ENCODE measurements at places on chromosomes 11 and 22. TPM values are rescaled to one million over a fixed set of nuclear protein-coding genes. Genes with fewer than 3 reads are reported as not detected.

Gene MS4A4A
- total RNA-seq = 0.95 TPM

DNA sequence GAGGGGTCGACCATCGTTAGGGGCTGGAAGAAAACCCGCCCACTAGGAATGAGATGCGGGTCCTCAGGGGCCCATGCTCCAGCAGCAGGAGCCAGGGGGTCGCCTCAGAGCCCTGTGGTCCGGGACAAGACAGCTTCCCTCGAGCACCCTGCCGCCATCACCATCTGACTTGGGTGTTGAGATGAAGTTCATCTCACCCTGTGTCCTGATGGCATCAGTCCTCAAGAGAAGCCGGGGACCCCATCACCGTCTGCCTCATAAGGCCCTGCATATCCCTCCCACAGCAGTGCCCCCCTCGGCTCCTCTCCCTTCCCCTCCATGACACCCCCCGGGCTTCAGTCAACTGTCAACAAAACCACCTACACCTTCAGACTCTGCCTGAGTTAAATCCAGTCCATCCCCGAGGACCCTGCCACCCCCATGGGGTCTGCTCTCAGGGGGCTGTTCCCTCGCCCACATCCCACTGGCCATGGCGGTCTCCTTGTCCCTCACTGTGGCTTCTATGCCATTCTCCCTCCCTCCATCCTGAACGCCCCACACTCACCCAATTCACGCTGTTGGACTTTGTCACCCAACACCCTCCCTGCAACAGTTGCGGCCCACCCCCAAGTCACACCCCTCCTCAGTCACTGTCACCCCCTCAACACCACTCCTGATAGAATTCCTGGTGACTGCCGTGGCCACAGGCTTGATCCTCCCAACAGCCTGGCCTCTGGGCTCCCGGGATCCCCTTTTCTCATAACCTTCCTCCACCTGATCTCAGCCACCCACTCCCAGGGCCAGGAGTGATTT is 87.7 kb upstream of the RTL6 start:
- no peaks in the 10 kb centered on the region for H3K4me1 ChIP-seq
- H3K4me3 ChIP-seq = no peak overlapping the region
- no peaks in the 10 kb centered on the region for H3K36me3 ChIP-seq

- no peaks in the 10 kb centered on the region for H3K36me3 ChIP-seq
- no peaks in the 10 kb centered on the region for H3K4me1 ChIP-seq
- DNase-seq = no peak
- no peak overlapping the region for H3K4me3 ChIP-seq
- H3K27ac ChIP-seq = no peak overlapping the region
Measured at GRCh38 chr11:110564676-110565356, 135.1 kb downstream of the FDX1 start.

DNA sequence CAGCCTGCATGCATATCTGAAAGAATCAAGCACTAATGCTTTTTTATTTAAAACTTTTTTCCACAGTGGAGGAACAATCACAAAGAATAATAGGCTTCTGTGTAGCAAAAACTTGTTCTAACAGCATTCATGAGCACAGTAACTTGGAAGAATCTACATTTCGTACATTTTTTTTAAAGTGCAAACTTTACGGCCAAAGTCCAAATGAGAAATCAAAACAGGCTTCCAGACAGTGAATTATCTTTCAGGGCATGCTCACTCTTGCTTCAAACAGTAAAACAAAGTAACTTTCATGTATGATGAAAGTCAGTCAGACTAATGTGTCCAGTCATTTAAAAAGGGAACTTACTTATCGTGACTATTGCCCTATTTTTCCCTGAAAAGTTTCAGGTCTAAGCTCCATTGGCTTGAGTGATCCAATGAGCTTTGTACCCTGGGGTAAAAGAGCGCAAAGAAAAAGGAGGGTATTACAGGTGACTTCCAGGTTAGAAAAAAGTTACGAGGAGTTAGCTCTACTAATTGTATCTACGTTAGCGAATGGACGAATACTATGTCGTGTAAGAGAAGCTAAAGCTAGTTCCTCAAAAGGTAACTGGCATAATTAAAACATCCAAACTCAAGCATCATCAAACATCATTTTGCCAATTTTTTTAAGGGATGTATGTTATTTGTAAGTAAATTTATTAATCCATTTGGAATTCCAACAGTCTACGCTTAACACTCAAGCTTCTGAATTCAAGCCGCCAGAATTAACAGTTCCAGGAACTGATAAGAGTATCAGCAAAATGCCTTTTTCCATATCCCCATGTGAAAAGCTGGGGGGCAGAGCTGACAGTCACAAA is 1.7 kb downstream of the PICALM start:
- peak overlapping the region; percentile 82 for H3K4me3 ChIP-seq
- no peaks in the 10 kb centered on the region for H3K36me3 ChIP-seq
- H3K27me3 ChIP-seq = no peaks in the 10 kb centered on the region
- H3K4me1 ChIP-seq = peaks cover 23% of the 10 kb centered on the region
- no peak for DNase-seq
- peak overlapping the region; percentile 89 for H3K27ac ChIP-seq

DNA sequence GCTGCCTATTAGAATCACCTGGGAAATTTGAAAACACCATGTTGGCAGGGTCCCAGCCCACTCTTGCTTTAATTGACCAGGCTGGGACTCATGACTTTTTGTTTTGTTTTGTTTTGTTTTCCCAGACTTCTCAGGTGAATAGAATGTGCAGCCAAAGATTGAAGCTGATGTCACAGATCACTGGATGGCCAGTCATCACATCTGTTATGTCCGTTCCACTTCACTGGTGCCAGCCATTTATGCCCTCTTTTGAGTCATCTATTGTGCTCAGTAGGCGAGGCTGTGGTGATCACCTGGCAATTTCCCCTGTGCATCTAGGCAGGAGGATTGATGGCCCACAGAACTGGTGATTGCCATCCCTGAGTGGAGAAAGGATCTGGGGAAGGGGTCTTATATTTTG is 297.3 kb downstream of the INSC start:
- no peaks in the 10 kb centered on the region for H3K4me1 ChIP-seq
- no peak overlapping the region for H3K27ac ChIP-seq
- no peaks in the 10 kb centered on the region for H3K27me3 ChIP-seq

- H3K36me3 ChIP-seq = no peaks in the 10 kb centered on the region
- DNase-seq = no peak
Measured at GRCh38 chr11:115676768-115677167, 172.6 kb upstream of the CADM1 start.
